ENCODE measurements at places on chromosomes 4 and X. TPM values are rescaled to one million over a fixed set of nuclear protein-coding genes. Genes with fewer than 3 reads are reported as not detected.

- no peak for ATAC-seq
These were observed 42.9 kb upstream of the MAN2B2 start for GRCh38 chr4:6532102-6532501.

- ATAC-seq = peak; percentile 55
These were observed 2.4 kb upstream of the NSUN7 start for GRCh38 chr4:40747207-40747835.

GRCh38 chr4:31291238-31291637 is 571.1 kb downstream of the PCDH7 start:
- ATAC-seq = no peak

Gene QRFPR
- total RNA-seq = 0.19 TPM

Gene ENPP6
- not detected for total RNA-seq

All from motor neuron (in vitro differentiated cells).